Suprapubic skin (tissue), 4 donors: ENCODE measurements at places on chromosomes 7 and 10.

DNA sequence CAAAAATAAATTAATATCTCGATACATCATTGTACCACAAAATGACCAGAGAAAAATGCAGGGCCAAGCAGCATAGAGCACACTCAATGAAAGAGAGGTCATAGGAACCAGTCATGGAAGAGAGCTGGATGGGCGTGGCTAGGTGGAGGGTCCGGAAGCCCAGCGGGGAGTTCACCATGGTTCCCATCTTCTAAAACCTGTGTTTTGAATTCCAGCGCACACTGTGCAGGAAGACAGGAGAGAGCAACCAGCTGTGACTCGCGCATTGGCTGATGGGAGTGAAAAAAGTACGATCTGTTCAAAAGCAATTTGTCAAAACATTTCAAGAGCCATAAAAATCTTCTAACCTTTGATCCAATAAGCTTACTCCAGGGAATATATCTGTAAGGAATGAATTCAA, 125.2 kb upstream of the NANOS1 start:
- no peak overlapping the region for H3K27ac ChIP-seq
- H3K4me1 ChIP-seq = no peaks in the 10 kb centered on the region

- H3K4me3 ChIP-seq = no peak overlapping the region
- H3K36me3 ChIP-seq = no peaks in the 10 kb centered on the region
- DNase-seq = no peak
- H3K27ac ChIP-seq = no peak overlapping the region
- no peaks in the 10 kb centered on the region for H3K27me3 ChIP-seq
- no peaks in the 10 kb centered on the region for H3K4me1 ChIP-seq
Measured at GRCh38 chr7:143325240-143325639, 9.3 kb downstream of the CLCN1 start.

GRCh38 chr7:34973400-34973760, 63.9 kb downstream of the DPY19L1 start:
- H3K4me3 ChIP-seq = no peak overlapping the region
- H3K27ac ChIP-seq = no peak overlapping the region
- DNase-seq = no peak
- H3K27me3 ChIP-seq = no peaks in the 10 kb centered on the region
- no peaks in the 10 kb centered on the region for H3K4me1 ChIP-seq

GRCh38 chr10:110304394-110304779, 333 bp downstream of the SMNDC1 start:
- peaks cover 17% of the 10 kb centered on the region for H3K36me3 ChIP-seq
- no peaks in the 10 kb centered on the region for H3K27me3 ChIP-seq
- DNase-seq = no peak
- peaks cover 49% of the 10 kb centered on the region for H3K4me1 ChIP-seq

DNA sequence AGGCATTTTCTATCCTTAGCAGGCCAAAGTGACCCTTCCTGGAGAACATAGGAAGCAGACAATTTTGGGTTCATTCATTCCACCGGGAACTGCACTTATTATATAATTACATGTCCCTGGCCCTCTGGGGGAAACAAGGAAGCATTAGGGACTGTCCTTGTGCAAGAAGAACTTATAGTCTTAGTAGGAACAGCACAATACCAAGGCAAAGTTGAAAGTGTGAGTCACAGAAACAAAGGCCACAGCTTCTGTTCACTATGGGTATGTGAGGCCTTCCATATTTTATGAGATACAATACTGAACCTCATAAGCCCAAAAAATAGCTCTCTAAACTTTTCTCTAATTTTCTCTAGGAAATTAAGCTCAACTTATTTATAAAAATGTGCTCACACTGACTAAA, 18.4 kb upstream of the AKR1B10 start:
- no peak overlapping the region for H3K27ac ChIP-seq
- no peaks in the 10 kb centered on the region for H3K4me1 ChIP-seq
- H3K4me3 ChIP-seq = no peak overlapping the region
- H3K36me3 ChIP-seq = no peaks in the 10 kb centered on the region
